ENCODE measurements at places on chromosomes 13 and 19.

GRCh38 chr13:63307228-63307627, 1891.6 kb upstream of the PCDH20 start:
- no peak for DNase-seq

- no peak for DNase-seq
These were observed 62.7 kb upstream of the MYCBP2 start for GRCh38 chr13:77389625-77390000.

DNA sequence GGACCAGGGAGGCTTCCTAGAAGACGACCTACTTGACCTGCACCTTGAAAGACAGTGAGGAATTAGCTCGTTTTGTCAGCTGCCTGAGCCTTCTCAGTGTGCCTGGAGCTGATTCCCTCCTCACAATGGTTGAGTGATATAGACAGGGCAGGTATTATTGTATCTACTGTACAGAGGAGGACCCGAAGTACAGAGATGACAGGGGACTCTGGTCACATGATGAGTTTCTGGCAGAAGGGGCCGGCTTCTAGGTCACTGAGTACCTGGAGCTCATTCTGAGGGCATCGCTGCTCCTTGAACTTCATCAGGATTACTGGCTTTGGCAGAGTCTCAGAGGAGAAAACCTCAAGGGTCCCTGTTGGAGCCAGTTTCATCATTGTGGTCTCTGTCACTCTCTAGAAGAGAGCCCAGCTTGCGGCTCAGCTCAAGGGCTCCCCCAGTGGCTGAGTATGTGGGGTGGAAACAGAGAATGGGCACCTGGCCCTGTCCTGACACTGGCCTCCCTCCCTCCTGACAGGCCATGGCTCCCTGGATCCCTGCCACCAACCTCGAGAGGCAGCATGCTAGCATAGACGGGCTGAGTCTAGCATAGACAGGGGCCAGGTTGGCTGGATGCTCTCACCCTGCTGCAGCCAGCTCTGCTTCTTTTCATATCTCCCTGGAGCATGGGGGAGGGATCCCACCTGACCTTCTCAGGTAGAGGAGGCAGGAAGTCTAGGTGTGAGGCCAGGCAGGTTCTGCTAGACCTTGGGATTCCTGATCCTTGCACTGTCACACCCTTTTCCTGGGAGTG, 38.7 kb downstream of the NFIX start:
- no peak for DNase-seq

- DNase-seq, result no peak
These were observed 4.9 kb downstream of the ERICH4 start for GRCh38 chr19:41447732-41448332.

- no peak for DNase-seq
These were observed 58.4 kb downstream of the RASA3 start for GRCh38 chr13:114073881-114074612.

- DNase-seq, result no peak
These were observed 384.3 kb downstream of the HS6ST3 start for GRCh38 chr13:96474181-96474557.

DNA sequence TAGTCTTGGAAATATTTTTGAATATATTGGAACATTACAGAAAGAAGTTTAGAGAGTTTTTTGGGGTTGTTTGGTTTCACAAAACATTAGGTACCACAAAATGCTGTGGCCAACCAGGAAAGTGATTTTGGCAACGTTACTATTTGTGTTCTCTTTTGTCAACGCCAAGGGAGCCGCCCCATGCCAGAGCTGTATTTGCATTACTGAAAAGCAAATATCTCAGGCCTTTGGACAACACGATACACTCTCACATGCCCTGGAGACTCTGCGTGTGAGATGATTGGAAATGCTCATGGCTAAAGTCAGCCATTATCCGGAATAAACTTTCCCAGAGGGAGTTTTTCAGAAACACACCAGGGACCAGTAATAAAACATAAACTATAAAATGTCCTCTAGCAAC, 324.6 kb downstream of the SHISA2 start:
- DNase-seq, result no peak

DNA sequence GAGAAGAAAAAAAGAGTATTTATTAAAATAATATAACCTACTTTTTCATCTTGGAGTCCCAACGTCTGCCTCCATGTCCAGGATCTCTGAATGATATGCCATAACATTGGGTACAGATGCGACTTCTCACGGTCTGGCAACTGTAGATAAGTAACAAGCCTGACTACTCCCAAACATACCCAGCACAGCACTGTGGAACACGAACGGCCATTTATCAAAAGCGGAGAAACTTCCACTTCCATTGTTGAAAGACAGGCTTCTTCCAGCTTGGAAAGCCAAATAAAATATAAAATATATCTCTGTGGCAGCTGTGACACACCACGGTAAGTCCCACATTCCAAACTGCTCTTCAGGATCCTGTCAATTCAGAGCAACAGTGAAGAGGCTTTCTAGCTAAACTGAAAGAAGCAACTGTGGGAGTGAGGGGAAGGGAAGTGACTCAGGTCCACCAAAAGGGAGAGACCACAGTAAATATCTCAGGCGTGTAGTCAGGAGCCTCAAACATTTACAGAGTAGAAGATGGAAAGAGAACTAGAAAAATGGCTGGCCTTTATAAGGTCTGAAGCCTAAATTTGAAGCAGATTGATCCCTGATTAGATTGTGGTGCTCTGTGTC, 331.7 kb downstream of the LIG4 start:
- no peak for DNase-seq

- no peak for DNase-seq
These were observed 8.2 kb downstream of the GPC5 start for GRCh38 chr13:91406619-91407018.

DNA sequence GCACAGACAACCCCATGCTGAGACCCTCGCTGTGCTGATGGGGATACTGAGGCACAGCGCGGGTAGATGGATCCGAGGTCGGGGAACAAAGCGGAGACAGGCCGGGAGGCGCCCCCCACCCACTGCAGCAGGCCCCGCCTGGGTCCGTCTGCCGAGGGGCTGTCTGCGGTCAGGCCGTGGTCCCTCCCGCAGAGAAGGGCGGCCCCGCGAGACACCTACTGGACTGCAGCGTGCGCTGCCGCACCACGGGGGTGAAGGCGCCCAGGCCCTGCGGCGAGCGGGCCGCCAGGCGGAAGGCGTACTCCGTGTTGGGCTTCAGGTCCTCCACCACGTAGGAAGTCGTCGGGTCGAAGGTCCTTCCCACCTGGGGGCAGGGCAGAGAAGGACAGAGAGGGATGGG, 101.9 kb downstream of the PTPRS start:
- DNase-seq, result no peak

GRCh38 chr19:3589439-3589838, 4.2 kb downstream of the GIPC3 start:
- DNase-seq, result no peak

- no peak for DNase-seq
These were observed 131.0 kb downstream of the DLEU7 start for GRCh38 chr13:50712456-50712855.

DNA sequence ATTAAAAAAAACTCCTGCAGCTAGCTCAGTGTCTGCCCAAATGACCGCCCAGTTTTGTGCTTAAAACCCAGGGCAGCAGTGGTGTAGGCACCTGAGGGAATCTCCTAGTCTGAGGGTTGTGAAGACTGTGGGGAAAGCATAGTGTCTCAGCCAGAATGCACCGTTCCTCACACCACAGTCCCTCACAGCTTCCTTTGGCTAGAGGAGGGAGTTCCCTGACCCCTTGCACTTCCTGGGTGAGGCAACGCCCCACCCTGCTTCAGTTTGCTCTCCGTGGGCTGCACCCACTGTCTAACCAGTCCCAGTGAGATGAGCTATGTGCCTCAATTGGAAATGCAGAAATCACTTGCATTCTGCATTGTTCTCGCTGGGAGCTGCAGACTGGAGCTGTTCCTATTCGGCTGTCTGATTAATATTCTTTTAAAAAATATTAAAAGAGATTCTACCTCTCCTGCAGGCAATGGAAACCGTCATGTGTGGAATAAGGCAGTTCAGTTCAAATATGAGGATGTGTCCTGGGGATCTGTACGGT, 645.7 kb downstream of the FGF9 start:
- DNase-seq, result no peak

- DNase-seq, result no peak
These were observed 25.7 kb upstream of the CCNE1 start for GRCh38 chr19:29785955-29786589.

- peak; percentile 33 for DNase-seq
These were observed 15.9 kb upstream of the DNAJC3 start for GRCh38 chr13:95660981-95661581.

DNA sequence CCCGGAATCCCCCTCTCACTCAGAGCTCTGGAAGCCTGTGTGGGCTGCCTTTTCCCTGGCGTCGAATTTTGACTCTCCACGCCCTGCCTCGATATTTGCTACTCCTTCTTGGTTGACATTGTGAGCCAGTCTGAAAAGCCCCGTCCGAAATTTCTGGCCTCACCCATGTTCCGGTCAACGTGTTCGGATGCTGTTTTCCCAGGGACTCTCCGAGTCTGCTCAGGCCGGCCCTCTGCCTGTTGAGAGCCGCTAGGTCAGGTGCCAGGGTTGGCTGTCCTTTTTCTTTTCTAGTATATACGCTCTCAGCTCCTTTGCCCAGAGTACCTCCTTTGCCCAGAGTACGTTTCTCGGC, 6.8 kb upstream of the DGKH start:
- DNase-seq, result no peak

- DNase-seq, result no peak
These were observed 557.2 kb downstream of the DCT start for GRCh38 chr13:93922063-93922855.

DNA sequence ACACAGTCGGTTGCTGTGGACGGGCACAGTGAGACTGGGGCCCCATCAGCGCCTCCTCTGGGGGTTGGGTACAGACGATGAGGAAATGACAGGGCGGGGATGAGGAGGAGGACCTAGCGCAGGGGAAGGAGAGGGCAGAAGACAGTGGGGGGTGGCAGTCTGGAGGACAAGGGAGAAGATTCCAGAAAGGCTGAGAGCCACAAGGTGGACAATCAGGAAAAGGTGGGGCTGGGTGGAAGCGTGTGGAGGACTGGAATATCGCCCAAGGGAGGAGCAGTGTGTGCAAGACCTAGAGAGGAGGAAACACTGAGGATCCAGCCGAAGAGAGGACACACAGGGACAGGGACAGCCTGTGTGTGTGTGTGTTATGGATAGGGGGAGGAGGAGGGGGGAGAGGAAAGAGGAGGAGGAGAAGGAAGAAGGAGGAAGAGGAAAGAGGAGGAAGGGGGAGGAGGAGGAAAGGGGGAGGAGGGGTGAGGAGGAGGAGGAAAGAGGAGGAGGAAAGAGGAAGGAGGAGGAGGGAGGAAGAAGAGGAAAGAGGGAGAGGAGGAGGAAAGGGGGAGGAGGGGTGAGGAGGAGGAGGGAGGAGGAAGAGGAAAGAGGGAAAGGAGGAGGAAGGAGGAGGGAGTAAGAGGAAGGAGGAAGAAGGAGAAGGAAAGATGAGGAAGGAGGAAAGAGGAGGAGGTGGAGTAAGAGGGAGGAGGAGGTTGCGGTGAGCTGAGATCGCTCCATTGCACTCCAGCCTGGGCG, 15.8 kb upstream of the GARIN5A start:
- peak; percentile 37 for DNase-seq

DNA sequence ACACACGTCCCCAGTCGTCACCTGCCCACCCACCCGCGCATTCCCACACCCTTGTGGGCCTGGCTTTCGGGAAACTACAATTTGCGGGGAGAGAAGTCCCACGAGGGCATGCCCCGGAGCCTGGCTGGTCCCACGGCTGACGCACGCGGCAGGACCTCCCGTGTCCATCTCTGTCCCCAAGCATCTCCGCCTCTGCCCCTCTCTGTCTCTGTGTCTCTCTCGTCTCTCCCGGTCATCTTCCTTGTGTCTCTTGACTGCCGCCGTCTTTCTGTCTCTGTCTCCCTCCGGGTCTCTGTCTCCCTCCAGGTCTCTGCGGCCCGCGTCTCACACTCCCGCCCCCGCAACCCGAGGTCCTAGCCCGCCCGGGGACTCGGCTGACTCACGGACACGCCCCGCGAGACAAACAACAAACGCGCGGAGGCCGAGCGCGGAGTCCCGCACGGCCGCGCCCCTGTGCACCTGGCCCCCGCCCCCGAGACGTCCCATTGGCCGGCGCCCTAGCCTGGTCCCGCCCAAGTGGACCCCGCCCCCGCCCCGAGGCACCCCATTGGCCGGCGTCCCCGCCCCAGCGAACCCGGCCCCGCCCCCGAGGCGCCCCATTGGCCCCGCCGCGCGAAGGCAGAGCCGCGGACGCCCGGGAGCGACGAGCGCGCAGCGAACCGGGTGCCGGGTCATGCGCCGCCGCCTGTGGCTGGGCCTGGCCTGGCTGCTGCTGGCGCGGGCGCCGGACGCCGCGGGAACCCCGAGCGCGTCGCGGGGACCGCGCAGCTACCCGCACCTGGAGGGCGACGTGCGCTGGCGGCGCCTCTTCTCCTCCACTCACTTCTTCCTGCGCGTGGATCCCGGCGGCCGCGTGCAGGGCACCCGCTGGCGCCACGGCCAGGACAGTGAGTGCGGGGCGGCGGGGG, at the start of gene FGF22:
Gene FGF22, plus strand, starts transcription at position 627 of the 908 bp plus-strand sequence. Its CDS starts 47 bp downstream, at position 674.
- DNase-seq, result peak; percentile 72

- peak; percentile 82 for DNase-seq
These were observed 10.5 kb upstream of the SMG9 start for GRCh38 chr19:43765109-43765876.

DNA sequence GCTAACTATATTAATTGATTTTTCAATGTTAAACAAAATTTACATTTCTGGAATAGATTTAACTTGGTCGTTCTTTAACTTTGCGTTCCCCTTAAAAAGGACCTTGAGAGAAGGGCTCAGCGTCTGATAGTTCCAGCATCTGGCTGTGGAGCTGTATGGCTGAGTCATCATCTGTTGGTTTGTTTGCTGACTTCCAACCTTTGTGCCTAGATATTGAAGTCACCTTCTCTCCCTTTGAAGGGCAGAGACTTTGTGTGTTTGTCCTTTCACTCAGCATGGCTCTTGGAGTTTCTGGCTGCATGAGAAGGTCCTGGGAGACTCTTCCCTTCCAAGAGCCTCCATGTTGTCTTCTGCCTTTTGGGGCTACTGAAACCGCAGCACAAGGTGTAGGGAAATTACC, 16.6 kb upstream of the IRS2 start:
- DNase-seq, result no peak

- DNase-seq, result no peak
These were observed 11.4 kb downstream of the NDUFA11 start for GRCh38 chr19:5891938-5892771.

- no peak for DNase-seq
These were observed 113.1 kb downstream of the KLF5 start for GRCh38 chr13:73171926-73172325.

DNA sequence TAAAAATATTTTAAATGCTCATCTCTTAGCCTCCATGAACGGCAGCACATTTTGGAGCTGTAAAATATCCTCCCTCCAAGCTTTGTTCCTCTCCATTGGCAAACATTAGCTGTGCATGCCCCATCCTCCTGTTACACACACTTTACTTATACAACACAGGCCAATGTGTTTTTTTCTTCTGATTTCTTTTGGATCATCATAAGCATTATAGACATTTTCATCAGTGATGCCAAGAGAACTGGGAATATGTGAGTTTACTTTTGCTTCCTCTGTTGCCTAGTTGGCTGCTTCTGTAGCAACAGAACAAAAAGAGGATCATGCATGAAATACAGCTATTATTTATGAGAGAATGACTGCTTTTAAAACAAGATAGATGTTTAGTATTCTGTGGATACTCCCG, 142.6 kb downstream of the PCDH9 start:
- no peak for DNase-seq

- DNase-seq, result no peak
These were observed 38.4 kb downstream of the GNG7 start for GRCh38 chr19:2663920-2664571.
